ENCODE measurements at places on chromosomes 2 and 18. TPM values are rescaled to one million over a fixed set of nuclear protein-coding genes. Genes with fewer than 3 reads are reported as not detected.
A peak's percentile ranks its signal among the peaks of the same experiment; 100 is the strongest.

MAB21L4 gene
- not detected for total RNA-seq

ALPP gene
- not detected for total RNA-seq

ANKRD53 gene
- total RNA-seq: 0.33 TPM

REG1B gene
- total RNA-seq: not detected

WDR35 gene
- total RNA-seq: 4.8 TPM

C2orf15 gene
- not detected for total RNA-seq

SERPINB8 gene
- 2.3 TPM for total RNA-seq

KCNE4 gene
- total RNA-seq: 3.1 TPM

POU3F3 gene
- total RNA-seq: 0.11 TPM

RBM44 gene
- 0.27 TPM for total RNA-seq

LBX2 gene
- 0.25 TPM for total RNA-seq

TMEM169 gene
- total RNA-seq: 0.25 TPM

PLEK gene
- 4.8 TPM for total RNA-seq

CFAP221 gene
- total RNA-seq: 1.0 TPM

ABCG5 gene
- total RNA-seq: not detected

PLEKHH2 gene
- total RNA-seq: 1.3 TPM

- H3K27ac ChIP-seq: no peak overlapping the region
- no peaks in the 10 kb centered on the region for H3K36me3 ChIP-seq
- H3K4me1 ChIP-seq: peaks cover 79% of the 10 kb centered on the region
- DNase-seq: no peak
Measured at GRCh38 chr18:48739266-48740067, 200.6 kb downstream of the CTIF start.

GRCh38 chr2:138476186-138476585 is 25.4 kb upstream of the SPOPL start:
- no peak overlapping the region for H3K4me3 ChIP-seq
- no peaks in the 10 kb centered on the region for H3K4me1 ChIP-seq
- no peaks in the 10 kb centered on the region for H3K27me3 ChIP-seq
- no peak for DNase-seq
- no peaks in the 10 kb centered on the region for H3K36me3 ChIP-seq

GRCh38 chr2:74036450-74037195 is 51.9 kb downstream of the TET3 start:
- peaks cover 29% of the 10 kb centered on the region for H3K4me1 ChIP-seq
- no peak for DNase-seq
- H3K4me3 ChIP-seq: no peak overlapping the region
- no peak overlapping the region for H3K27ac ChIP-seq
- H3K36me3 ChIP-seq: no peaks in the 10 kb centered on the region

DNA sequence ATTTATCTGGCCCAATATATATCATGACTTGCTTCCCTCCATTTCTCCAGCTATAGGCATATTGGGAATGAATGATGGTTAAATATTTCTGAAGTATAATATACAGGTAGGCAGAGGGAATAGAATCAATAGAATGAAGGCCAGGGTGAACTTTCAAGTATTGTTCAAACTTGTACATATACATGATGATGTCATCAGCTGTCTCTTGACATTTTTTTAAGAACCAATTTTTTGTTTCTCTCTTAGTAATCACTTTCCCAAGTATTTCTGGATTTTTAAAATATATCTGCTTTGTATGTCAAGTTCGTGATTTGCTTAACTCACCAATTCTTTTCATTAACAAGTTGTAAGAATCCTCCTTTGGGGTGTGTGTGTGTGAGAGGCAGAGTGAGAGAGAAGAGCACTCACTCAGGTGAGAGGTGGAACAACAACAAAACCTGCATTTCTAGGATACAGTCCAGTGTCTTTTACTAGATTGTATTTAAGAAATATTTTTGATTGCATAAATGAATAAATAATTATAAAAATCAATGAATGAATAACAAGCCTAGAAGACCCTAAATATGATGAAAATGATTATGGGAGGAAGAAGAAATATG is 1239.1 kb downstream of the LRP1B start:
- H3K4me3 ChIP-seq: no peak overlapping the region
- no peaks in the 10 kb centered on the region for H3K4me1 ChIP-seq
- H3K27me3 ChIP-seq: no peaks in the 10 kb centered on the region
- no peak overlapping the region for H3K27ac ChIP-seq
- no peaks in the 10 kb centered on the region for H3K36me3 ChIP-seq
- no peak for DNase-seq

- H3K4me3 ChIP-seq: no peak overlapping the region
- H3K27ac ChIP-seq: peak overlapping the region; percentile 67
- H3K27me3 ChIP-seq: no peaks in the 10 kb centered on the region
- peaks cover 77% of the 10 kb centered on the region for H3K36me3 ChIP-seq
- peak; percentile 25 for DNase-seq
Measured at GRCh38 chr18:13070460-13070859, 79.3 kb downstream of the CEP192 start.

DNA sequence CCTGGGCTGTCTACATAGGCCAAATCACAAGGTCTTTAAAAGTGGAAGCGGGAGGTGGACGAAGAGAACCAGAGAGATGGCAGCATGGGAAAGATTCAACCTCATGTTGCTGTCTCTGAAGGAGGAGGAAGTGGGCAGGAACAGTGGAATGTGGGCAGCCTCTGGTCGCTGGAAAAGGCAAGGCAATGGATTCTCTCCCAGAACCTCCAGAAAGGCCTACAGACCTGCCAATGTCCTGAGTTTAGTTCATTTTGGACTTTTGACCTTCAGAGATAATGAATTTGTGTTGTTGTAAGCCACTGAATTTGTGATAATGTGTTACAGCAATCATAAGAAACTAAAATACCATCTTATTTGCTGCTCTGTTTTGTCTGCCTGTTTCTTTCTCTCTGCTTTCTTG is 122.5 kb downstream of the RNF152 start:
- no peaks in the 10 kb centered on the region for H3K4me1 ChIP-seq
- H3K27ac ChIP-seq: no peak overlapping the region
- no peak overlapping the region for H3K4me3 ChIP-seq

DNA sequence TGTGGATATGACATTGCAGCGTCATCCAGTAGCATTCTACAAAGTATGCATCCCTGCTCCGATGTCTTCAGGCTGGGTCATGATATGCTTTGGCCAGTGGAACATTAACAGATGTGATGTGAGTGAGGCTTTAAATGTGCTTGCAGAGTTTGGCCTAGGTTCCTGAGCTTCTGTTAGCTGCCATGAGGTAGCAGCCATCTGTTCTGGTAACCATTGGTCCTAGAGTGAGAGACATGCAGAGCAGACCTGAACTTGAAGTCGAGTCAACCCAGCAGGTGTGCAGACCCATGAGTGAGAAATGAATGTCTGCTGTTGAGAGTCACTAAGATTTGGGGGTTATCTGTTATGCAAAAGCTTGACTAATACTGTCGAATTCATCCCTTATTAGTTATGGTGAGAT is 73.8 kb upstream of the NABP1 start:
- no peaks in the 10 kb centered on the region for H3K36me3 ChIP-seq
- H3K4me1 ChIP-seq: no peaks in the 10 kb centered on the region
- H3K27me3 ChIP-seq: peaks cover 9% of the 10 kb centered on the region
- H3K27ac ChIP-seq: no peak overlapping the region

GRCh38 chr2:226656367-226656766 is 143.3 kb downstream of the IRS1 start:
- no peak overlapping the region for H3K27ac ChIP-seq
- no peak overlapping the region for H3K4me3 ChIP-seq
- peaks cover 50% of the 10 kb centered on the region for H3K4me1 ChIP-seq
- DNase-seq: no peak
- no peaks in the 10 kb centered on the region for H3K36me3 ChIP-seq

- H3K4me1 ChIP-seq: no peaks in the 10 kb centered on the region
- peak overlapping the region; percentile 4 for H3K4me3 ChIP-seq
- no peaks in the 10 kb centered on the region for H3K27me3 ChIP-seq
- peak overlapping the region; percentile 79 for H3K27ac ChIP-seq
Measured at GRCh38 chr2:144995482-144995881, 475.6 kb upstream of the ZEB2 start.

DNA sequence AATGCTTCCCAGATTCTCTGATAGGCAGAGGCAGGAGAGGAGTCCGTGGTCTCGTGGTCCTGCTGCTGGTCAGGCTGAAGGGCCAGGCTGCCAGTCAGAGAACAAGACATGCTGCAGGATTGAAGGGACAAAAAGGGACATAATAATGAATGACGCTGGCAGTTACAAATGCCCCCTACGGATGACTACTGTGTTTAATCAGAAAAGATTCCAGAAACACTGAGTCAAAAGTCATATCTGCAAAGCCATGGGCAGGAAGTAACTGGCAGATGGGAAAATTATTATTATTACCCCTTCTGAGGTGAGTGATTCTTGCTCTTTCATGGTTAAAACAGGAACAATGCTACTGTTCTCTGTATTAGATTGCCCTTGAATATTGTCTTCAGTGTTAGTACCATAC is 19.0 kb downstream of the LCT start:
- H3K4me1 ChIP-seq: no peaks in the 10 kb centered on the region
- H3K27me3 ChIP-seq: no peaks in the 10 kb centered on the region
- H3K27ac ChIP-seq: no peak overlapping the region
- H3K36me3 ChIP-seq: no peaks in the 10 kb centered on the region
